Stomach (tissue), 19 donors: ENCODE measurements at places on chromosomes 3 and 15. TPM values are rescaled to one million over a fixed set of nuclear protein-coding genes. Genes with fewer than 3 reads are reported as not detected.

GRCh38 chr3:159632128-159632527 lies 356.5 kb upstream of the IL12A start:
- no peak for DNase-seq

DNA sequence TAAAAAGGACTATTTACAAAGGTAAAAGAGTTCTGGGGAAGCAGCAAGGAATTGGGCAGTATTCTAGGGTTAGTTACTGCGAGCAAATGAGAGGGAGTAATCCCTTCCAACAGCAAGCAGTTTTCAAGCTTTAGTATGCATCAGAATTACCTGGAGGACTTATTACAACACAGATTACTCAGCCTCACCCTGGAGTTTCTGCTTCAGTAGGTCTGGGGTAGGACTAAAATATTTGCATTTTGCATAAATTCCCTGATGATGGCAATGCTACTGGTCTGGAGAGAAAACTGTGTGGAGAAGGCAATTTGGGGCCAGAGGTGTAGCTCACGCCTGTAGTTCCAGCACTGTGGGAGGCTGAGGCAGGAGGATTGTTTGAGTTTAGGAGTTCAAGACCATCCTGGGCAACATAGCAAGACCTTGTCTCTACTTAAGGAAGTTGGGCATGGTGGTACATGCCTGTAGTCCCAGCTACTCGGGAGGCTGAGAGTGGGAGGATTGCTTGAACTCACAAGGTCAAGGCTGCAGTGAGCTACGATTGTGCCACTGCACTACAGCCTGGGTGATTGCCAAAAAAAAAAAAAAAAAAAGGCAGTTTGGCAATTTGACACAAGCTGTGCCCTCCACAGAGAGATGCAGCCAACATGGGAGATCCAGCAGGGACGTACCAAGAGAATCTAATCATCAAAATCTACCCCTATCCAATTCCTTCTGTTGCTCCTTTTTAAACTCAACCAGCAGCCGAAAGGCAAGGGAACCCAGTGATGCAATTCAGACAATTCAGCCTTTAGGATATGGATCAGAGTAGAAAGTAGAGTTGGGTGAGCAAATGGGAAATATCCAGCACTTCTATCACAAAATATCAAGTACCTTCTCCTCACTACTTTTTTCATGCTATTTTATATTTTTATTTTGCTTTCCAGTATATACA lies 27.1 kb upstream of the AP4E1 start:
- DNase-seq: no peak

GRCh38 chr15:27601239-27601960 lies 497.7 kb downstream of the OCA2 start:
- peak; percentile 32 for DNase-seq

DNA sequence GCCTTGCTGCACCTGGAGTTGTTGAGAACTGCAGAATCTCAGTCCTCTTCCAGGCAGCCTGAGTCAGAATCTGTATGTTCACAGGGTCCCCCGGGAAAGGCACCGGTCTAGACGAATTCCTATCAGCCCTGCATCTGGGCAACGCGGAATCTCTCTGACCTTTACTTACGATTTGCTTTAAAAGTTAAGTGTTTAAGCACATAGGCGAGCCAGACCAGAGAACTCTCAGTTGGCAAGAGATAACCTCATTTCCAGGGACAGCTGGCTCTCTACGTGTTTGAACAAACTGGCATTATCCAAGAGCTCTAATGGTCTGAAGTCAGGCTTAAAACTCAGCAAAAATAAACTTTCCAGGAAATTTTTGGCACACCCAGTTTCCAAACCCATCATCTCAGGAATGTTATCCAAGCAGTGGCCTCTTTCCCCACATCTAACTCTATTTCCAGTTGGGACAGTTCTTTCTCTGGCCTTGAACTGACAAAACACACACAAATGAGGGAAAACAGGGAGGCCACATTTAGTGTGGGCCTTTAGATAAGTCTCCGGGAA lies 53.4 kb downstream of the HES1 start:
- DNase-seq: no peak

DNA sequence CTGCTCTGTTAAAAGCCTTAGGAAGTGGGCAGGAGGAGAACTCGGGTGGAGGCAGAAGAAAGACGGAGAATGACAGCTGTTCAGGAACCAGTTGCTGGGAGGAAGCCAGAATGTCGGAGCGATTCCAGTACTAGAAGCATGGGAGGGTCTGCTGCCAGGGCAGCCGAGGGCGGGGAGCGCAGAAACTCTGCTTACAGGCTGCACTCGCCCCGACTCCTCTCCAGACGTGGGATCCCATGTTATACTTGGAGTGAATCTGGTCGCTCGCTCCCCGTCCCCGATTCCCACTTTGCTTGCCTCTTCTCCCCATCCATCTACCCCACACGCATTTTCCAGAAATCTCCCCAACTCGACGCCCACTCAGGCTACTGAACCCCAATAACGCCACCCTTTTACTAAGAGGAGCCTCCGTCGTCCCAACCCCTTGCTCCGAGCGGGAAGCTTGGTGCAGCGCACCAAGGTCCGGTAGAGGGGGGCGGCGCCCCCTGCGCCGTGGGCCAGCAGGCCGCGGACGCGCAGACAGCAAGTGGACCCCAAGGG lies 665 bp downstream of the GATM start:
- peak; percentile 51 for DNase-seq

GRCh38 chr15:29727871-29728270 lies 94.4 kb downstream of the TJP1 start:
- DNase-seq: no peak

DNA sequence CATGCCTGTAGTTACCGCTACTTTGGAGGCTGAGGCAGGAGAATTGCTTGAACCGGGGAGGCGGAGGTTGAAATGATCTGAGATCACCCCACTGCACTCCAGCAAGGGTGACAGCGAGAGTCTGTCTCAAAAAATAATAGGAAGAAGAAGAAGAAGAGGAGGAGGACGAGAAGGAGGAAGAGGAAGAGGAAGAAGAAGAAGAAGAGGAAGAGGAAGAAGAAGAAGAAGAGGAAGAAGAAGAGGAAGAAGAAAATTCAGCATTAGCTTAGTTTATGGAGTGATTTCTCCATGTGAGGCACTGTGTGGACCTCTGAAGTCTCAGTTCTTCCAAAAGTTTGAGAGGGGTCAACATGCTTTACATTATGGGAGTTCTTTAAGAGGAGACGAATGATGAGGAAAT lies 17.4 kb upstream of the MEGF11 start:
- no peak for DNase-seq

GRCh38 chr15:50871832-50872231 lies 36.7 kb upstream of the AP4E1 start:
- DNase-seq: no peak

GRCh38 chr15:51267051-51267702 lies 71.2 kb downstream of the CYP19A1 start:
- DNase-seq: no peak

DNA sequence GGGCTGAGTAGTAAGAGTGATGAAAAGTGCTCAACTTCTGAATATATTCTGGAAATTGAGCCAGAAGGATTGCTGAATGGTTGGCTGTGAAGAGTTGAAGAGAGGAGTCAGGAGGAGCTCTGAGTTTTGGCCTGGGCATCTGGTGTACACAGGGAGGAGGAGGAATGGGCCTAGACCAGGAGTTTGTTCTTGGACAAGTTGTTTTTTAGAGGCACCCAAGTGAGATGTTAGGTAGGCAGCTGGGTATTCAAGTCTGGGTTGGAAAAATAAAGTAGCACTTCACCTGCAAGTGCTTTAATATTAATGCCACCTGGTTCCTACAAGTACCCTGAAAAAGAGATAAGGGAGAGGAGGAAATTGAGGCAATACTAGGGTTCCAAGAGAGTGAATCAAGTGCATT lies 14.7 kb downstream of the BSN start:
- no peak for DNase-seq

- DNase-seq: no peak
Observed at GRCh38 chr3:55525436-55525835, 38.3 kb upstream of the WNT5A start.

DNA sequence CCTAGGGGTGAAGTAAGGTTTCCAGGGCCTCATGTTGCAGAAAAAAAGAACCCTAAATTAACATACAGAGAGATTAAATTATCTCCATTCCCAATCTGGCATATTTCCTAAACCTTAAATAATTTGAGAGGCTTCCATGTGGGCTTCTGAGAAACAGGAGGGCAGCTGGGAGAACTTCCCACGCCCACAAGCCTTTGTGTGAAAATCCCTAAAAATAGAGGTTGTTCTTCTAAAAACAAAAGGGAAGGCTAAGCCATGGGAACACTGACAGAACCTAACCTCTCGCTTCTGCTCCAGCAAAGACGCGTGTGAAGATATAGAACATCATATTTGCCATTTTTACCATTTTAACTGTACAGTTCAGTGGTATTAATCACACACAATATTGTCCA lies 812 bp upstream of the SLC12A8 start:
- no peak for DNase-seq

DNA sequence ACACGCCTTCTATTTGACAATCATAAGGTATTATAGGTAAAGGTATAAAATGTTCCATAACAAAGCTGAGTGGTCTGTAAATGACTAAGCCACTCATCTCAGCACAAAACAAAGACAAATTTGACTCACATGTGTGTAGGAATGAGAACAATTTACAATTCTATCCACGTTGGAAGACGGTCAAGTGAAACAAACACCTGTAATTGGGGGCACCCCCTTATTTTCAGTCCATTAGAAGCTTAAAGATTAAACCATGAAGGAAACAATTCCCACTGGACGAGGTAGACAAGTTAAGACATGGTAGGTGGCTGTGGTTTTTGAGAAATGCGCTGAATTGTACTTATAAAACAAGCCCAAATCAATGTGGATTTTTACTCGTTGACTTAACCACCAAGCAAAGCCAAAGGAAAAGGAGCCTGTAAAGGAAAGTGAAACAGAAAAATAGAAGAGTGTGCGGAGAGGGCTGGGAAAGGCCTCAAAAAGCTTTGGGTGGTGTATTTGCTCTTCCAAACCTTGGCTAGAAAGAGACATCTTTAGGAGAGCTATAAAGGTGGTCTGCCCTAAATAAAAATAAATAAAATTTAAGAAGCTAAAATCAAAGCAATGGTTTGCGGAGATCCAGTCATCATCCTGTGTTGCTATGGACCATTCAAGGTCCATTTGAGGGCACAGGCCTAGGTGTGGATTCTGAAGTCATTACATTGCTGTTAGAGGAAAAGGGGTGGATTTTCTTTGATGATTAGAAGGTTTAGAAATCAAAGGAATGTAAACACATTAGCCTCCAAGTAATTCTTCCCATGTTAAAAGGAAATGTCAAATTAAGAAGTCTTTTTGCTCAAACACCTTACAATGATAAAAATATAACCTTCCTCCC lies 135.0 kb downstream of the TFG start:
- DNase-seq: no peak

GRCh38 chr15:51094606-51095569 lies at the start of gene TNFAIP8L3:
TSS of gene TNFAIP8L3 (minus strand) at chr15:51094906. CDS start at chr15:51094595, 311 bp downstream.
- peak; percentile 74 for DNase-seq

DNA sequence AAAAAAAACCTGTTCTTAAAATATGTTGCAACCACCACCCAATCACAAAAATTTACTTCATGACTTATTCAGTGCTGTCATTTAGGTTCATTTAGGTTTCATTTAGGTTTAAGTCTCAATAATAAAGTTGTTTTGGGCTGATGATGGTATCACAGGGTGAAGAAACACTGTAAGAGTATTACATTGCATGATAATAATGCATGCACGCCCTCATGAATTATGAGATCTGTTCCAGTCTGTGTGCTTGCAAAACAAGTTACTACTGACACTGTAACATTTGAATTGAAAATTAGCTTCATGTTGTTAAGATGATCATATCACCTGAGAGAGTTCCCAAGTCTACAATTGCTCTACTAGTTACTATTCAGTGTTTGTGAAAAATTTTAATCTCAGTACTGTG lies at the start of gene AADACL2:
AADACL2 (plus strand) TSS at position 315 of the 400 bp plus-strand sequence. CDS start 109 bp downstream, outside the sequence.
- DNase-seq: no peak

DNA sequence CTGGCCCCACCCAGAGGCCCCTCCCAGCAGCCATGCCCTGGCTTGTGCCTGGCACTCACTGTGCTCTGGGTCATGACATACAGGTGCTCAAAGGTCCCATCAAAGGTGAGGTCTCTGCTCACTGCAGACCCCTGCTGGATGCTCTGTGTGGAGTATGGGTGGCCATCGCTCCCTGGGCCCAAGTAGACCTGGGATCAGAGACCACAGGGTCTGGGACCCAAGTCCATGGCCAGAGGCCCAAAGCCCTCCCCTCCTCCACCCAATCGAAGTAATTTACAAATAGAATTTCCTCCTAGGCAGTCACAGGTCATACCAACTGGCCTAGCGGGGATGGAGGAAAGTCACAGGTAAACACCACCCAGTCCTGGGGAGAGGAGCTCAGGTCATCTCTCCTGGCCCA lies 7.6 kb downstream of the PLXNB1 start:
- DNase-seq: no peak

- peak; percentile 97 for DNase-seq
Observed at GRCh38 chr15:67065531-67066005, at the start of gene SMAD3. TSS of gene SMAD3 (plus strand) at chr15:67065602. CDS start at chr15:67066155, 553 bp downstream.

DNA sequence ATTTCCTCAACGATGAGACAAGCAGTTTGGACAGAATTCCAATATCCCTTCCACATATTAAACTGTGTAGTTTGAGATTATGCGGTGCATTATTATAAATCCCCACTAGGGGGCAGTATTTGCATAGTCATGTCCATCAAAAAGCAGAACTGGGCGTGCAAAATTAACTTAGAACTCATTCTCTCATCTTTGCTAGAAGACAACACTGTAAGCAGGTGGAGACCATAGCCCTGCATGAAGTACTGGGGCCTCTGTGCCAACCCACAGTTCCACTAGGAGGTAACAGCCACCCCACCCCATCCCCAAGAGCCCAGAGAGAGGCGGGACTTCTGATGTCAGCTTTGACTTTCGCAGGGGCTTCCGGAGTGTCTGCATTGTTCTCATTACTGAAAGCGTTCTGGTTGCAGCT lies 106.6 kb upstream of the TMC3 start:
- DNase-seq: peak; percentile 85

DNA sequence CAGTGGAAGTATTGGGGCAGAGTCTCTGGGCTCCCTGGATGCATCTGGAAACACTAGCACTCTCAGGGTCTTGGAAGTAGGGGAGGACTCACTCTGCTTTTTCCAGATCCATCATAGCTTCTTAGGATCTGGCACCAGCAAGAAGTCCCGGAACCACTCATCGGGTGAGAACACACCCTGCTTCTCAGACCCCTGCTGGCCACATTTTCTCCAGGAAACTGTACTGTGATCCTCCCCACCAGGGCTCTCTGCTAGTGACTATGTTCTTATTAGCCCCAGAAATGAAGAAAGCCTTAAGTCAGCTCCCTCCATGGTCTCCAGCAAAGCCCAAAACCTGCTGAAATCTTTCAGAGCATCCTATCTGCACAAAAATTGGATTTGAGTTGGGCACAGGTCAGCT lies 197.3 kb upstream of the GADL1 start:
- no peak for DNase-seq

DNA sequence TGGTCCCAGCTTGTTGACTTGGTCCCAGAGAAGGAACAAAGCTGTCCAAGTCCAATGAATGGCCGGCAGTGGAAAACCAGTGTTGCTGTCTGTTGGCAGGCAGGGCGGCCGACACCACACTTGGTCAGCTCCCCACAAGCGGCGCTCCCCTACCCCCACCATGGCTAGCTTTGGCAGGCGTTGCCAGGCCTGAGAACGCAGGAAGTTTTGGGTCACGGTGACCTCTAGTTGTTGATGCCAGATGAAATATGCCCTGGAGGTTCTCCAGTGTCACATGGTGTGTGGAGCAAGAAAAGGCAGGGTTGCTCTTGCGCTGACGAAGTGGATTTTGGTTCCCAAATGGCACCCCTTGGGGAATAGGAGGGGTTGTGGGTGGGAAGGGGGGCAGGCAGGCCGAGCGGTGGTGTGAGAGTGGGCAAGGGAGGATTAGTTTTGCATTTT lies 72.7 kb upstream of the TPRG1 start:
- no peak for DNase-seq

The FETUB gene
- total RNA-seq: not detected

The PRR20G gene
- total RNA-seq: not detected

The PPP4R2 gene
- total RNA-seq: 17.9 TPM

The ADPRH gene
- 3.9 TPM for total RNA-seq

The SEMA5B gene
- 27.2 TPM for total RNA-seq

The HHATL gene
- total RNA-seq: not detected

The SPINT1 gene
- 297 TPM for total RNA-seq

The SPINK8 gene
- total RNA-seq: not detected
